ENCODE measurements at places on chromosomes 2 and 18. TPM values are rescaled to one million over a fixed set of nuclear protein-coding genes. Genes with fewer than 3 reads are reported as not detected.

DNA sequence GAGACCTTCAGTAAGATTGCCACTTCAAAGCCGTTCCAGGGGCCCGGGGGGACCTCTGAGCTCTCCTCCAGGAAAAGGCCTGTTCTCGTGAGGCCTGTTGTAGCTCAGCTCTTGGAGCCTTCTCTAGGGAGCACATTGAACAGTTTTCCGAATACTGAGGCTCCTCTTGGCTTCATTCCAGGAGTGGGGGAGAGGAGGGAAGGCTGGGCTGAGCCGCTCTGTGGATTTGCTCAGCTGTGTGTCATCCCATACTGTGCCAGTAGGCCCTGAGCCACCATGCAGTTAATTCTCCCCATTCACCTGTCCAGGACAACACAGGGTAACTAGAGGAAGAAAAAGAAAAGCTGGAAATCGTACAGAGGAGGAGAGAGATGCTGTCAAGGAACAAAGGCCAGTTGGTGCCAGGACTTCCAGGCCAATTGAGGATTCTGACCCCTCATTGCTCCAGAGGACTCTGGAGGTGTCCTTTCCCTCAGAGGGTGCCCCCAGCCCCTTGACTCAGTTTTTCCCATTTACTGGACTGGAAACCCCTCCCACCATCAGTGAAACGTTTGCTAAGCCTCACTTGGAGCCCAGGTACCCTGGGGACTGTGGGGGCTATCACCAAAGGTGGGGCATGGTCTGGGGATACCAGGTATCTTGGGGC lies 41.4 kb downstream of the HS1BP3 start:
- no peak for DNase-seq

- no peak for DNase-seq
These were observed 27.2 kb upstream of the EML4 start for GRCh38 chr2:42141687-42142546.

DNA sequence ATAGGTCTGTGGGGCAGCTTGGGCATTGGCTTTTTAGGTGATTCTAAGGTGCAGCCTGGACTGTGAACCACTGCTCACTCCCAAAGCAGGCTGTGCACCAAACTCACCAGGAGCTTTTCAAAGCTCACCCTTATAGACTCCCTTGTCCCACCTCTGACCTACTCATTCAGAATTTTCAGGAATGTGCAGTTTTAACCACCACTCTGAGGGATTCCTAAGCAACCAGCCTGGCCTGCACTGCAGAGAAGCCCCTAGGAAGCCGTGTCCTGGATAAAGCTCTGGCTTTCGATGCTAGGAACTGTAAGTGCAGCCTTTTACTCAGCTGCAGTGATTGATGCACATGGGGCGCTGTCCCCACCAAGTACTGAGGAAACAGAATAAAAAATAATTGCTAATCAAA lies 33.0 kb downstream of the MRO start:
- DNase-seq, result no peak

DNA sequence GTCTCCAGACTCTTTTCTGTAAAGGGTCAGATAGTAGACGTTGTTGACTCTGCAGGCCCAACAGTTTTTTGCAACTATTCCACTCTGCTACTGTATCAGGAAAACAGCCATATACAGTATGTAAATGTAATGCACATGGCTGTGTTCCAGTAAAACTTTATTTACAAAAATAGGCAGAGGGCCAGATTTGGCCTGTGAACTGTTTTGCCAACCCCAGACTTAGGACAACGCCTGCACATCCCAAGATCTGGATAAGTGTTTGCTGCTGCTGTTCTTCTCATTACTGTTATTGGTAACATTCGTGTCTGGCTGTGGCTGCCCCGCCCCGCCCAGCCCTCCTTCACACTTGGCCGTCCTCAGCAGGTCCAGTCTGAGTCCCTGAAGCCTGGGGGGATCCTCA lies 94.6 kb upstream of the MCFD2 start:
- no peak for DNase-seq

DNA sequence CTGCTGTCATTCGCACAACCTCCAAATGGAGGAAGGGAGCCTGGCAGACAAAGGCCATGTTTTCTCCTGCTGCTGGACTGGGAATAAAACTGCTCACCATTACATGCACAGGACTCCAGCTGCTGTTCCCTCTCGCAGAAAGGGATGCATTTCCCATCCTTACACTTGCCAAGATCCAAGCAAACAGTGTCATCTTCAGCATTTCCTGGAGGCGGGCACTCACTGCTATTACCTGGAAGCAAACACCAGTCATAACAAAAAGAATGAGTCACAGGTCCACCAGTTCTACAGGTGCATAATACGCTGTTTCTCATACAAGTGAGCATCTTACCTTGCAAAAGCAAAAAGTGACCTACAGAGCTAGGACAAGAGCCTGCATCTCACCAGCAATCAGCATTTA lies 22.7 kb downstream of the IAH1 start:
- DNase-seq, result no peak

- no peak for DNase-seq
These were observed 24.5 kb upstream of the STAM2 start for GRCh38 chr2:152200101-152200500.

DNA sequence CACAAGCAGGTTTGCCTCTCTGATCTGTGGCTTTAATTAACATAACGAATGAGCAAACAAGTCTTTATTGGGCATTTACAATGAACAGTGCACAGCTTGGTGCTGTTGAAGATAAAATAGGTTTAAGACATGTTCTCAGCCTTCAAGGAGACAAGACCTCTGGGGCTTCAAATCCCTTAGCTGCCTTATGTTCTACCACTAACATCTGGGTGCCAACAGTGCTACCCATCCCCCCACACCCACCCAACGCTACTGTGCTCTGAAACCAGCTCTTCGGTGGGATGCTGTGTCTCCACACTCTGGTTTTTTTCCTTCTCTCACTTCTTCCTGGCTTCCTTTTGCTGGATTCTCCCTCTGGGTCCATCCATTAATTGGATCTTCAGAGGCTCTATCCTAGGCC lies 14.1 kb upstream of the B3GNT2 start:
- no peak for DNase-seq

GRCh38 chr2:83531206-83531826 lies 927.8 kb downstream of the SUCLG1 start:
- DNase-seq, result no peak

DNA sequence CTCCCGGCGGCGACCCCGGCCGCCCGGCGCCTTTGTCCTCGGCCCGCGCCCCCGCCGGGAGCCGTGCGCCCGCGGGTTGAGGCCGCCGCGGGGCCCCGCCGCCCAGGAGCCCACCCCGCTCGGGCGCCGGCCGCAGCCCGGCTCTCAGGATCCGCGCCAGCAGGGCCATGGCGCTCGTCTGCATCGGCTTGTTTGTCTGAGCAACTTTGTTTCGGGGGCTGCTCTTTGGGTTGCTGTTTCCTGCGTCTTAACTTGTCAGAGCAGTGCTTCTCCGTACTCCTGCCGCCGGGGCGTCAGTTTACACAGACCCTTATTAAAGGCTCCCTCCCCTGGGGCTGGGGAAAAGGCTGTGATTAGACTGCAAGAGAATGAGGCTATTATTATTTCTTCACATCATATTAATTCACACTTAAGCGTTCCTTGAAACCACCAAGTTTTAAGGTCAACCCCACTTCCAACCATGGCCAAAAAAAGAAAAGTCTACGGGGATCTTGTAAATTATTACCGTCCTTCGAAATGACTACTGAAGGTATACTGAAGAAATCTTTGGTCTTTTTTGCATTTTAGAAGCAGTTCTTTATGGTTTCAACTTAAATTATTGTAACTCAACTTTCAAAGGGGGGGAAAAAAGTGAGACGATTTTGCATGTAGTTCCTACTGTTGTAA lies at the start of gene CYP27C1:
TSS of gene CYP27C1 (minus strand) at position 198 of the 666 bp plus-strand sequence. CDS start at position 169, 29 bp downstream.
- DNase-seq, result peak; percentile 45

GRCh38 chr2:15141211-15141610 lies 419.9 kb downstream of the NBAS start:
- DNase-seq, result no peak

GRCh38 chr2:26612522-26613240 lies 28.5 kb downstream of the CIB4 start:
- DNase-seq, result peak; percentile 31

DNA sequence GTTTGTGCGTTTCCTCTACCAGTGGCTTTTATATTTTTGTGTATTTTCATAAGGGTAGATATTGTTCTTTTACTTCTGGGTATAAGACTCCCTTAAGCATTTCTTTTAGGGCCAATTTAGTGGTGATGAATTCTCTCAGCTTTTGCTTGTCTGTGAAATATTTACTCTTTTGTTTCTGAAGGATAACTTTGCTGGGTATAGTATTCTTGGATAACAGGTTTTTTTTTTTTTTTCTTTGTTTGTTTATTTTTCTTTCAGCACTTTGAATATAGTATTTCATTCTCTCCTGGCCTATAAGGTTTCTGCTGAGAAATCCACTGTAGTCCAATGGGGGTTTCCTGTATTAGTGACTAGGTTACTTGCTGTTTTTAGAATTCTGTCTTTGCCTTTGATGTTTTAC lies 122.7 kb downstream of the XRCC5 start:
- DNase-seq, result no peak

SLC1A4 gene
- total RNA-seq, result 31.0 TPM
